NCI-H2171 treated with DMSO at 0.1 percent for 48 hours (cell line): ENCODE measurements at places on chromosomes 16 and 17.
A peak's percentile ranks its signal among the peaks of the same experiment; 100 is the strongest.

GRCh38 chr17:43014020-43014648 lies 7.5 kb downstream of the IFI35 start:
- DNase-seq, result no peak

DNA sequence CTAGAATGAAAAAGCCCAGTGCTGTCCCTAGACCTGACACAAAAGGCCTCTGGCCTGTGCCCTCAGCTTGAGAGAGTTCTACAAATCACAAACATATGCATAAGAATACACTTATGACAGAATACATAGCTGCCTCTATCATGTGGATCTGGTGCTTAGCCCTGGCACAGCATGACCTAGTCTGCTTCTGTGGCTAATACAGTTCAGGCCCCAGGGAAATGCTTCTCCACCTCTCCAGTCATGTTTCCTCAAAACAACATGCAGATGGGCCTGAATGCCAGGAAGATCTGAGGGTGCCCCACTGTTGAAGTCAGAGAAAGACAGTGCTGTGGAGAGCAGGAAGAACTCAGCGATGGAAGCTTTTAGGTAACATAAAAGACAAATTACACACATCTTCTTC lies 231.9 kb upstream of the SALL1 start:
- no peak for DNase-seq

GRCh38 chr17:3986270-3986938 lies 22.2 kb upstream of the ATP2A3 start:
- DNase-seq, result peak; percentile 85

DNA sequence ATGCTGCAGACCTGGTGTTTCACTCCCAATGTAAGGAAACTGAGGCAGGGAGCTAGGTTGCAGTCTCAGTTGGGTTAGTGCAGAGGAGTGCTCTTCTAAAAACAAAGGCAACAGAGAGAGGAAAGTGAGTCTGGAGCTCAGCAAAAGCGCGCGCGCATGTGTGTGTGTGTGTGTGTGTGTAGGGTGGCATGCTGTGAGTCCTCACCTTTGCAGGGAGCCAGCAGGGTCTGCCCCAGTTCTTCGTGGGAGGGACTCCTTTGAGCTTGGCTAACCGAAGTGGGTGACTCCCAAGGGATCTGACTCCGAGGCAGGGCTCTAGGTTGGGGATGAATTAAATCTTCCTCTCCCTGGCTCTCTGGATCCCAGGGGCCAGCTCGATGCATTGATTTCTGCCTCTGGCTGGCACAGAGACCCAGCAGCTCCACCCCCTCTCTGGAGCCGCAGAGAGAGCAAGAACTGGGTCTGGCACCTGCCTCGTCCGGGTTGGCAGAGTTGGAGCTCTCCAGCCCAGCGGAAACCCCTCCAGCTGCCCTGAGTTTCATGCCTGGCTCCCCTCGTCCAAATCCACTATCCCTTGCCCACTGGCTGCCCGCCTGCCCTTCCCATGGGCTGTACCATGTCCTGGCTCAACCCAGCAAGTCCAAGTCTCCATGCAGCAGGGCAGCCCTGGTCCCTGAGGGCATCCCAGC lies 1.3 kb upstream of the BTBD17 start:
- DNase-seq, result peak; percentile 72

DNA sequence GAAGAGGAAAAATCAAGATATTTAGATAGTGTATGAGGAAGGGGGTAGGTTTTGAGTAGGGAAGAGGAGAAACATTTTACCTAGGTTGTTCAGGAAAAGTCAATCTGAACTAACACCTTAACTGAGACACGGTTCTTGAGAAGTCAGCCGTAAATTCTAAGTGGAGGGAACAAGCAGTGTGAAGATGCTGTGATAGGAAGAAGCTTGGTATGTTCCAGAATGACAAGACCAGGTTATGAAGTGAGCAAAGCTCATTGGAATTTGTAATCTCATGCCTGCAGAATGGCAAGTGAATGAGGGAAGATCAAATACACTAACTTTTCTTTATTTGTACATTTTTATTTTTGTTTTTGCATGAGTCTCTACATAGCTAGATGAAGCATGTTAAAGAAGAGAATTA lies 307.6 kb downstream of the ZFHX3 start:
- DNase-seq, result no peak

DNA sequence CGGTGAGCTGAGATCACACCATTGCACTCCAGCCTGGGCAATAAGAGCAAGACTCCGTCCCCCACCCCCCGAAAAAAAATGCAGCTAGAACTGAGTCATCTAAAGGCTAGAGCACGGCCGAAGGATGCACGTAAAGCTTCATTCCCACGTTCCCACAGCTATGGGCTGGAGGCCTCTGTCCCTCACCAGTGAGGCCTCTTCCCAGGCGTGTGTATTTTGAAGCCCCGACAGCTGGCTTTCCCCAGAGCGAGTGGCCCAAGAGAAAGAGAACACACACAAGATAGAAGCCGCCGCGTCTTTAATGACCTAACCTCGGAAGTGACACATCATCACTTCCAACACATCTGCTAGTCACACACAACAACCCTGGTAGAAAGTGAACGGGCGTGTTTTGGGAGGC lies 6.6 kb upstream of the KCTD5 start:
- no peak for DNase-seq

DNA sequence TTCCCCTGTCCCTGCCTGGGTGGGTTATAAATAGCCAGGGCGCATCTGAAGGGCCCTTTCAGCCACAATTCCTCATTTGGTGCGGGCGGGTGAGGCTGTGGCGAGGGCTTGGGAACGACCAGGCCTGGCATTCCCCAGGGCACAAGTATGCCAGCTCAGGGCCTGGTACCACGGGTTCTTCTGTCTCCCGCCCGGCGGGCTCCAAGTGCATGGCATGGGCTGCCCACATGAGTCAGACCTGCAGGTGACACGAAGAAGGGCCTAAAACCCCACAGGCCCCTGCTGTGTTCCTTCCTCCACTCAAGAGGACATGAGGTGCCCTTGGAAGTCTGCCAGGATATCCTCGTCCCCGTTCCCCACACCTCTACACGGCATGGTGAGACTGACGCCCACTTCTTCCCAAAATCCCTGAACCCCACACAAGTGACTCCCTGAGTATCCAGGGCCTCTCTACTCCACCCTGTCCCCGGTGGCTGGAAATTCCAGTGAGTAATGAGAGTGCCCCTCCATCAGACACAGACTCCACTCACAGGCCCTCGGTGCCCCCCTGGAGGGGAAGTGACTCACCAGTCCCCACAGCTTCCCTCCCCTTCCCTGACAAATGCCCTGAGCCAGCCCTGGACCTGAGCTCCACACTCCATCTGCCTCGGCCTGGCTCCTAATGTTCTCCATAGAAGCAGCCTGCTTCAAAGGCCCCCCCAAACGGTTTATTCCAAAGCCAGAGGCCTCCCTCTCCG lies 68.8 kb downstream of the ABR start:
- DNase-seq, result no peak

DNA sequence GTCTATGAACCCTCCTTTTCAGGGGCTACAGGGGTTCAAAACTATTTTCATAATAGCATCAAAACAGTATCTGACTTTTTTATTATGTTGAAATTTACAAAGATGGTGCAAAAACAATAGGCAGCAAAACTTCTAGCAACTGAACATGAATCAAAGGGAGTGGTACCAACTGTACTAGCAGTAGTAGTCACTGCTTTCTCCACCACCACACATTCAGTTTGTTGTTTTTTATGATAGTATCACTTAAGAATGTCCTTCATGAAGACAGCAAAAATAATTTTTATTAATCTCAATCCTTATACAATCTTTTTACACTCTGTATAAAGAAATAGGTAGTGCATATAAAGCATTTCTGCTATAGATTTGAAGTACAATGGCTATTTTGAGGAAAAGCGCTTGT lies 47.6 kb downstream of the MED13 start:
- DNase-seq, result no peak

- peak; percentile 77 for DNase-seq
Observed at GRCh38 chr16:87800497-87800896, 34.7 kb upstream of the KLHDC4 start.

GRCh38 chr17:1673041-1673785 lies 11.5 kb downstream of the PRPF8 start:
- no peak for DNase-seq

DNA sequence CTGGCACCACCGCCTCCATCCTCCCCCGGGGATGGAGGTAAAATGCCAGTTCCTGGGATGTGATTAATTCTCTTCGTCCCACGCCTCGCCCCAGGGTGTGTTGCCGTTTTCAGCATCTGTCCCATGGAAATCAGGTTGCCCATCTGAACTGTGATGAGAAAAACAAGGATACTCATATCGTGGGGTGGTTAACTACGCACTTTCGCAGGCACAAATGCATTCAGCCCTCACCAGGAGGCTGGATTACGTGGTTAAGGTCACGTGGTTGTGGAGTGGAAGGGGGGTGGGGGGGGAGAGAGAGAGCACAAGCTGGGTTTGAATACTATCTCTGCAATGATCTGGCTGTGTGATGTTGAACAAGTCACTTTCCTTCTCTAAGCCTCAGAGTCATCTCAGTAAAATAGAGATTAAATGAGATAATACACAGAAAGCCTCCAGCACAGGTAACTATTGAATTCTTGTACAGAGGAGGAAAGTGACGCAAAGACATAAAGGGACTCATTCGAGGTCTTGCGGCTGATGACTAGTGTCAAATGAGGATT lies 74.7 kb downstream of the BMERB1 start:
- no peak for DNase-seq

DNA sequence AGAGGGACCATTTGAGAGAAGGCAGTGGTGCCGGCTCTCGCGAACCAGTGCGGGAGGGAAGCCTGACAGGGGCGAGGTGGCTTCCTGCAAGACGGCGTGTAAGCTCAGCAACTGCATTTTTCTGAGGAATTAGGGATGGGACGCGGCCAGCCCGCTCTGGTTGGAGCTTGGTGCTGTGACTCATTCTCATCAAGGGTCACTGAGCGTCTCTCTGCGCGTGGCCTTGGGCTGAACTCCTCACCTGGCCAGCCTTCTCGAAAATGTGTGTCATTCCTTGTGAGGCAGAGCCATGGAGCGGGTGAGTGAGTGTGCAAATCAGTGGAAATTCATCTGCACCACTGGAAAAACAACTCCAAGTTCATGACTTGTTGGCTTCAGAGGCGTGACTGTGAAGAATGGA lies 52.8 kb downstream of the NTN1 start:
- no peak for DNase-seq

DNA sequence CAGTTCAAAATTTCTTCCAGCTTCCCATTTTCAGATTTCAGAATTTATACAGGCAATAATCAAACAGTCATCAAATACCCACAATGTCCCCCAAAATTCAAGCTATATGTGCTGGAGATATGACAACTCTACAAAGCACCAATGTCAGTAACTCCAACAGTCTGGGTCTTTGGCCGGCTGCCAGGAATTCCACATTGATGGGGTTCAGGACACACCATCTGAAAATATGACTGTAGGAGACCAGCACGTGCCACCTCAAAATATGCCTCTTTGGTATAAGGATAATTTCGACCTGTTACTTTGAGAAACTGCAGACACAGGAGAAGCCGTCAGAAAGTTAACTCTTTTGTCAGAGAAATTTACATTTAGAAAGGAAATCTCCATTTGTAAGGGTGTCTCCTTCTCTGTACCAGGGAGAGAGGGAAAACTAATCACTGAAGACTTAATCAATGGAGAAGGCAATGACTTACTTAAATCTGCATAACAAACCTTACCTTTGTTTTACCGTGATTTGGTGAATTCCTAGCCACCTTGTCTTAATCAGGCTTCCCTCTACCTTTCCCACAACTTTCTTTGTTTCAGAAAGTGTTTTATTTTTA lies 594.3 kb upstream of the CDH5 start:
- no peak for DNase-seq

DNA sequence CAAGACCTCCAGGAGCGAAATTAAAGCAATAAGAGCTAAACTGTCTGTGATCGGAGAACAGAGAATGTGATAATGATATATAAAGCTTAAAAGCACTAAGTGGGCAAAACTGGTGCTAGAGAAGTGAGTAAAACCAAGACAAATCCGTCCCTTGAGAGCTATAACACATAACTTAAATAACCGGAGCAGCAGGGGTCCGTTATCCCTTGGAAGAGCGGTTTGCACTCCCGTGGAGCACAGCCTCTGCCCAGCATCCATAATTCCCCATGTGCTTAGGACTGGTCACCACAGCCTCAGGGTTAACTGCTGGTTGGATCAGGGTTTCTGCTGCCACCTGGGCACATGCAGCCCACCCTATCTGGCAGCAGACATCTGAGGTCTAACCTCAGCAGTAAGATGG lies 489.0 kb downstream of the NPIPA7 start:
- DNase-seq, result no peak

DNA sequence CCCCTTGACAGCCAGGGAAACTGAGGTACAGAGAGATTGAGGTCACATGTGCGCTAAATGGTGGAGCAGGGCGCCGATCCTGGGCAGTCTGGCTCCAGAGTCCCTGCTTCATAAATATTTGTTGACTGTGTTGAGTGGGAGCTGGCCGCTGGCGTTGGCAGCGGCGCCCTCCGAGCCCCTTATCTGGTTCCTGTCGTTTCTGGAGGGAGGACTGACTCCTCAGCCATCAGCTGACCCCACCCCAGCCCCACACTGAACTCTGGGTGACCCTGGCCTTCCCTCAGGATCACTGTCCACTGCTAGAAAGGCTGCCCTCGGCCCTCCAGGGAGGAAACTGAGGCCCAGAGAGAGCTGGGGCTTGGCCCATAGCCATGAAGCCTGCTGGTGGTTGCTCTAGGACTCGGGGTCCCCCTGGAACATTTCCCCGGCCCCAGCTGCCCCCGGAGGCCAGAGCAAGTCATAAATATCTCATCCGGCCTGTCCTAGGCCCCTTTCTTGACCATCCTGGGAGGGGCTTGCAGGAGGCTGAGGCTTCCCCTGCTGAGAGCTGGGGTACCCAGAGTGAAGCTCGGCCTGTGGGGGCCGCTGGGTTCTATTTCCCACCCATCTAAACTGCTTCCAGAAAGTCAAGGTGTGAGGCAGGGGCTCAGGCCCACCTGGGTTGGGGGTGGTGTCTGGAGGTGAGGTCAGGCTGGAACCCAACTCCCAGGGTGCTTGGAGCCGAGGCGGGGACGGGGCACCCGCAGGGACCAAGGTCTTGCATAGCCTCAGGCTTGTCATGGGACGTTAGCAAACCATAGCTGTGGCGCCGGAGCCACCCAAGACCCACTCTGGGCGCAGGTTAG lies 51.7 kb upstream of the GSE1 start:
- DNase-seq, result no peak

DNA sequence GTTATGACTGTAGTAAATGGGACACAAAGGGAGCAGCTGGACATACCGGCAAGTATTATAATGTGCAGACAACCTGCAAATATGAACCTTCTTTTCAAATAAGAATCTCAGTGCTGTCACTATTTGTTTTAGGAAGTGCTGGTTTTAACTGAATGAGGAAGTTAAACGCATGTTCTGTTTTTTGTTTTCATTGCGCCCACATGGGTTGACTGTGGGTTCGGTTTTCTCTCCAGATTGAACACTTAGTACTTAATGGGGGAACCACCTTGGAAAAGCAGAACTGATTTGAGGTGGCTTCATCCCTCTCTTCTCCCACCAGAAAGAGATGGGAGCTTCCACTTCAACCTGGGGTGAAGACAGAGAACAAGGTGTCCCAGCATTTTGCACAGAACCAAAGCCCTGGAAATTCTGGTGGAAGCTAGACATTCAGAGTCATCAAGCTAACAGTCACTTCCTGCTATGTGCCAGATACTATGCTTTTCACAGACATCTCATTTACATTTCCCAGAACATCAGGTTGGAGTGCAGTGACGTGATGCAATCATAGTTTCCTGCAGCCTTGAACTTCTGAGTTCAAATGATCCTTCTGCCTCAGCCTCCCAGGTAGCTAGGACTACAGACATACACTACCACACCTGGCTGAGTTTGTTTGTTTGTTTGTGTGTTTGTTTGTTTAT lies 149.8 kb downstream of the CDH13 start:
- DNase-seq, result no peak

- DNase-seq, result no peak
Observed at GRCh38 chr17:74369665-74370490, 2.6 kb downstream of the GPR142 start.

GRCh38 chr16:23403547-23403946 lies 49.4 kb downstream of the COG7 start:
- no peak for DNase-seq

- DNase-seq, result peak; percentile 88
Observed at GRCh38 chr16:49724774-49725173, 131.1 kb downstream of the ZNF423 start.
